Endodermal cell (in vitro differentiated cells): ENCODE measurements at places on chromosomes 1 and 21.

DNA sequence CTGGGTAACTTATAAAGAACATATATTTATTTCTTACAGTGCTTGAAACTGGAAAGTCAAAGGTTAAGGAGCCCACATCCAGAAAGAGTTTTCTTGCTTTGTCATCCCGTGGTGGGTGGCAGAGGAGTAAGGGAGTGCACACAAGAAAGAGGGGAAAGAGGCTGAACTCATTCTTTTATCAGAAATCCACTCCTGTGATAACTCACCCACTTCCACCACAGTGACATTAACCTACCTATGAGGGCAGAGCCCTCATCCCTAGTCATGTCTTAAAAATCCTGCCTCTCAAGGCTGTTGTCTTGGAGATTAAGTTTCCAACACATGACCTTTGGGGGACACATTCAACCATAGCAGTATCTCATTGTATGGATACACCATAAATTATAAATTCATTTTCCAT, 32.5 kb upstream of the RGS4 start:
- DNase-seq, result no peak

- DNase-seq, result no peak
Measured at GRCh38 chr1:191698246-191698645, 460.0 kb upstream of the RGS18 start.

GRCh38 chr1:178593515-178593914, 80.6 kb downstream of the TEX35 start:
- no peak for DNase-seq

GRCh38 chr1:26788836-26789611, 1.3 kb downstream of the PIGV start:
- DNase-seq, result peak; percentile 91

GRCh38 chr1:239810061-239810481, 281.6 kb upstream of the FMN2 start:
- DNase-seq, result peak; percentile 88

GRCh38 chr1:113940365-113941244, 11.5 kb downstream of the HIPK1 start:
- no peak for DNase-seq
